ENCODE measurements at places on chromosomes 12 and 14.

DNA sequence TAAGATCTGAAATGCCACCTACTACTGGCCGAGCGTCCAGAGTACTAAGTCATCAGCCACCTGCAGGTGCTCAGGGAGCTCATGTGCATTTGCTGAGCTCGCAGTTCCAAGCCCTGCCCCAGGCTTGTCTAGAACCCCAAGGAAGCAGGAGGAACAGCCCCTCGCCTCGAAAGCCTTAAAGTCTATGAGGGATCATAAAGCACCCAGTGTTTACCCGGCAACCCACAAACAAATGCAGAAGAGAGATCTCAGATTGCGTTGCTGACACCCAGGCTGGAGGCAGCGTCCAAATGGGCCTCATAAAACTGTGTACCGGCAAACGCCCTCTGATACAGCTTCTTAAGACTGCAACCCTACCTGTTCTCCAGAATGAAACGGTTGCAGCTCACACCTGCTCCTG, 6.8 kb downstream of the KDM2B start:
- no peak for DNase-seq

DNA sequence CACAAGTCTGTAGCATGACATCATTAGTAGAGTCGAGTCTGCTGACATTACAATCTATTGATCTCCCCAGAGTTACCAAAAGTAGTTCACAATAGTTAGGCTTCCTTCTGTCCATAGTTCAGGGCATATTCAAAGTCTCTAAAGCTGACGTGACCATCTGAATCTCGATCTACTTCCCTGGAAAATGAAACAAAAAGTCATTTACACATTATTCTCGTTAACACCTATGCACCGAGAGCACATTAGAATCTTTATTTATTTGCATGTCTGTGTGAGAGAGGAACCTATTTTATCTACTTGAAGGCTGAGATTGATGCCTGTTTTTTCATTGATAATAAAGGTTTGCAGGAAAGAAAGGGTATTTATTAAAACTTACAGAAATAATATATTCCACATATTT, 157.4 kb downstream of the EFCAB11 start:
- DNase-seq: no peak

DNA sequence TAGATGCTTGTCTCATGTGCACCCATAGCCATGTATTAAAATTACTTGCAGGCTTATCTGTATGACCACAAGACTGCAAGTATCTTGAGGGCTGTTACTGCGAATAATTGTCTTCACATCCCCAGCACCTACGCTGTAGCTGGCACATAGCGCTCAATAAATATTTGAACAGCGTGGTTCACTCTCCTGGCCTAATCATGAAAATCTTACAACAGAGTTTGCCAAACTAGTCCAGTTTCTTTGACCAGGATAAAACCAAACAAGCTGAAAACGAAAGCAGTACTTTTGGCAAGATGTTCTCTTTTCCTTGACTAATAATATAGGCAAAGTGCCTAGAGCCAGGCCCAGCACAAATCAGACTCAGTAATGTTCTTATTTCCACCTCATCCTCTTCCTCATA, 106.7 kb downstream of the RPS29 start:
- no peak for DNase-seq

- no peak for DNase-seq
Measured at GRCh38 chr12:58496411-58497190, 423.7 kb downstream of the LRIG3 start.

GRCh38 chr14:87805315-87805723, 187.7 kb downstream of the GALC start:
- peak; percentile 22 for DNase-seq

DNA sequence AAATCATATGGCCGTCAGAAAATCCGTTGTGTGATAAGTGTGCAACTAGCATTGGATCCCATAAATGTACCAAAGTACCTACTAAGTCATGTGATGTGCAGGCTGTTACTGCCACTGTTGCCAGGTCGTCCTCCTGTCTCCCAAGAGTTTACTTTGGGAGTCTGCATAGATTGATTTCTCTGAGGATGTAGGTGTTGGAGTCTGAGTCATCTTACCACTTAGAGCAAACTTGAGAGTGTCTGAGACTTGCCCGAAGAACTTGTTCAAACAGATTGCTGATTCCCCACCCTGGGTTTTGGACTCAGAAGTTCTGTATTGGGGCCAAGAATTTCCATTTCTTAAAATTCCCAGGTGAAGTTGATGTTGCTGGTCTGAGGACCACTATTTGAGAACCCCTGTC, 11.4 kb downstream of the TMX1 start:
- no peak for DNase-seq

DNA sequence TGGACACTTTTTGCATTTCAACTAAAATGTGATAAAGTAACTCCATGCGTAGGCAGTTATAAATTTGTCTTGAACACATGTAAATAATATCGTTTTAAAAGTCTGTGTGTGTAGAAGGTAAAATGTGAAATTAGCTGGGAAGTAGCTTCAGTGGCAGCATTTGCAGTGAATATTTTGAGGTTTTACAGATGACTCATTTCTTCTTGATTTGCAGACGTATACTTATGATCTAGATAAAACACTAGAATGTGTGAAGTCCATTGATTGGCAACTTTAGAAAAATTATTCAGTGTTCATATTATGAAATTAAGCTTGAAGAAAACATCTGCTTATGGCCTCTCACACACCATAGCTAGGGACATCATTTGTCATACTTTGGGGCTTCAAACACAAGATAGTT, 788.6 kb upstream of the NOVA1 start:
- no peak for DNase-seq

- DNase-seq: no peak
Measured at GRCh38 chr12:120933786-120934185, 29.6 kb upstream of the SPPL3 start.

GRCh38 chr12:73731658-73732057, 806.0 kb upstream of the ATXN7L3B start:
- DNase-seq: no peak

DNA sequence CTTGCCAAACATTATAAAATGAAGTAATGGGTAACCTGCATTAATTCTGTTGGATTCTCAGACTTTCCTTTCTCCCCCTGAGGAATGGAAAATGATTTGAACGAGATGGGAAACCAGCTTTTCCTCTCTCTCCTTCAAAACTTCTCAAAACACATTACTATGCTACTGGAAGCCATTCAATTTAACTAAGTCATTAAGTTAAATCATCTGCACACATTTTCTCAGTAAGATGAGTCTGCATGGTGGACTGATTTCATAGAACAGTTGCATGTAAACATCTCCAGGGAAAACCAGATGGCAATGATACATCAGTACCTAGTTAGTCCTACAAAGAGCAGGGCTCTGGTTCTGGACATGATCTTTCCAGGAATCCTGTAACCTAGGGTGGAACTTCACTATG, 59.9 kb downstream of the BMP4 start:
- DNase-seq: no peak

DNA sequence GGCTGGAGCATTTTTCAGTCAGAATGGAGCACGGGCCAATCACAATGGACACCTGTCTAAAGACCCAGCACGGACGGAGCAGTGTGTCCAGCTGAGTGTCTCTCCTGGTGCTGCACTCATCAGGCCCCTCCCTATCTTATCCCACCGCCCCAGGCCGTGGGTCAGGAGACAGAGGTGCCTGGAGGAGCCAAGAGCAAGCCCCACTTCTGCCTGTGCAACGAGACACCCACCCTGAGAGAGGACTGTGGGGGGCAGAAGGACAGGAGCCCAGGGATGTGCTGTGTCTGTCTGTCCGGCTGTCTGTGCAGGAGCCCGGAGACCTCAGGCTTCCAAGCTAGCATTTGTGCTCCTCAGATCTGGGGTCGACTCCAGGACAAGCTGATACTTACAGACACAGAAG, 69.6 kb upstream of the SFSWAP start:
- DNase-seq: no peak

DNA sequence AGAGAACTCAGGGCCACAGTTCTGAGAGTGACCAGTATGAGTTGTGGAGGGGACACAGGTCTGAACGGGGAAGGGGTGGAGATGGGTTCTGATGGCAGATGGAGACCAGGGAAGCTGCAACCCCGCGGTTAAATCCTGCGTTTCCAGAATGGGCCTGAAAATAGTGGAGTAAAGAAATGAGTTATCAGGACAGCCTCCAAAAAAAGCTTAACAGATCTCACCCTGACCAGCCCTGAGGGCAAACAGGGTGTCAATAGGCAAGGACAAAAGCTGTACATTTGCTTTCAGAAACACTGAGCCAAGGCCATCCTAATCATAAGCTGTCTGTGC, 555 bp upstream of the RTN1 start:
- no peak for DNase-seq

DNA sequence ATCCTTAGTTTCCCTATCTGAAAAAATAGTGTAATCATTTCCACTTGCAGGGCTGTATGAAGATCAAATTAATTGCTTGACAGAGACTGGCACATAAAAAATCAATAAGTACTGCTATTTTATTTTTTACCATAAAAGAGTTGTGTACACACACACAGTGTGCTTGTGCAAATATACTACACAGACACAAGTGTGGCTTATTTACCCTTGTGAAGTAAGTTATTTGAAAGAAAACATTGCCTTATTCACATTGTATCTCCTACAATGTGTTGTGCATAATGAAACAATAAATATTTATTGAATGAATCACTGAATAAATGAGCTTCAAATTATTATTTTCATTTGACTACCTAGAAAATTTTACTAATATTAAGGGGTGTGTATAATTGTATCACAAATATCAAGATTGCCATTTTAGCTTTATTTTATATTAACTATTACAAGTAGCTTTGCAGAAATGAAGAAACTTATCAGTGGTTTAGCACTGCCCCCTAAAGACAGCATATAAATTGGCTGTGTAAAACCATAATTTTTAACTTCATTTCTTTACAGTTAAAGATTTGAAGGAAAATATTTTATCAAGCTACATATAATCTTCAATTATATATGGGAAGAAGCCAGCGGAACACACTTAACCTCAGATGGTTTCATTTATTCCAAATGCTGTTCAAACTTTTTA, 11.3 kb downstream of the GARIN6 start:
- no peak for DNase-seq

DNA sequence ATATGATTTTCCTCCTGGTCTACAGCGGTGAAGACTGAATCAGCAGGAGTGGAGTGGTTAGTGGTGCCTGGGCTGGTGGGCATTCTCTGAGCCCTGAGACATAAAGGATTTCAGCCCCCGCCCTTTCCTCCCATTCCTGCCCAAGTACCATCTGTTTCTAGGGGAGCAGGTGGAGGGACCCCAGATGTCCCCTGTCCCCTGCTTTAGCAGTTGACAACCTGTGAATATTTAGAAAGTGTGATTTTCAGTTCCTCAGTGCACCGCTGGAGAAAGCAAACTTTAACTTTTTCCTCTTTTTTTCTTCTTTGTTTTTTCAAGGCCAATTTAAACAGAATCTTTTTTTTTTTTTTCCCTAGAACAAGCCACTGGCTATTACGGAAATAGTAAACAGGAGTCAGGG, 163.8 kb upstream of the MYL2 start:
- DNase-seq: no peak

DNA sequence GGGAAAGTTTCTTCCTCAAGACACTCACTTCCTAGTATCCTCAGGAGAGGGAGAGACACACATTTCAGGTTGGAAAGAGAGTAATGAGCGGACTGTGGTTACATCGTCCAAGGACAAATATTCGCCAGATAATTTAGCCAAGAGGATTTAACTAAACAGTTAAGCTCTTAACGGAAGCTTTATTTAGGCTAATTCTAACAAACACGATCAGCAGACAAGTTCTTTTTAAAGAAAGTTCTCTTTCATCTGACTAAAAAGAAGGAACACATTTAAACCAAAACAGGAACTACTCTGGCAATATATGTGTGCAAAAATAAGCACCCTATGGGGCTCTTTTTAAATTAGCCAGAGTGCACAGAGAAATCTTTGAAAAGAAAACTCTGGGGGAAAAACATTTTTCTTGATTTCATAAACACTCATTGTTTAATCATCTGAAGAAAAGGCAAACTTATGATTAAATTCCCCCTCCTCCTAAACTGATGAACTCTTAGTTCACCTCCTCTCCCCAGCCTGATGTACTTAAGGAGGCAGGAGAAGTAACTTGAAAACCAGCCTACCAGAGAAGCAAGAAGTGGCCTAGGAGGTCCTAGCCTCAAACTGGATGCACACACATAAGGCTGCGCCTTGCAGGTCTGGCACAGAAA, 13.3 kb upstream of the BTG1 start:
- no peak for DNase-seq

- DNase-seq: no peak
Measured at GRCh38 chr14:69993326-69993725, 114.1 kb downstream of the SMOC1 start.

DNA sequence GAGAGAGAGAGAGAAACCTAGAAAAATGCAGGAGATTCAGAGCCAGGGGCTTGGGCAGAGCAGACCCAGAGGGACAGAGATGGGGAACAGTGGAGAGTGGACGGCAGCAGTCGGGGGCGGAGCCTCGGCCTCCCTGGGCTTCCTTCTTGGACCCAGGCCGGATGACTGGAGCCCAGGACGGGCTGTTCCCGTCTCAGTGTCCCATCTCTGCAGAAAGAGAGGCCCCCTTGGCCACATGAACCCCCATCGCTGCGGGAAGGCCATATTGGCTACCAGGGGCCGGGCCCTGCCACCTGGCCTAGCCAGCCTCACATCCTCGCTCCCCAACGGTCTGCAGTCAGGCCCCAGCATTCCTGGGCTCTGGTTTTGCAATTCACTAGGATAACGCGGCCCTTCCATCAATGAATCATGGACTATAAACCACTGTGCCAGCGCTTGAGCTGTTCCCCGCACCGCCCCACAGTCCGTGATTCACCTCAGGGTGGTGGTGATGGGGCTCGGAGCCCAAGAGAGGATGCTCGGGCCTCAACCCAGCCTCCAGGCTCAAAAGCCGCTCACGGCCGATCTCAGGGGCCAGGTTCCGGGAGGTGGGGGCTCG, 116.5 kb downstream of the RFLNA start:
- peak; percentile 78 for DNase-seq

DNA sequence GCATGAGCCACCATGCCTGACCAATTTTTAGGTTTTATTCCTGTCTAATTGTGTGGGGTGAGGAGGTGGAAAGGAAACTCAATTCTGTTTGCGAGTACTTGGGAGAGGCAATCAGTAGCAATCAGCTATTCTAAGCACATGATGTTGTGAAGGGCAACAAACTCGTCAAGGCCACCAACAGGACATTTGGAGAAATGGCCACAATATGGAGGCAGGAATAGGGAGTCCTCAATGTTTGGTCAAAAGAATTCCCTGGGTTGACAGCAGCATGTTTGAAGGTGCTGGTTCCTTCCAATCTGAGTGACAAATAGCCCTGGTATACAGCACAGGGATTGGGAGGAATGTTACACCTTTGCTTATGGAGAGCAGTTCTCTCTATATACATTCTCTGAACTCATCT, 32.7 kb upstream of the USP44 start:
- no peak for DNase-seq

- DNase-seq: no peak
Measured at GRCh38 chr12:130347588-130347987, 9.9 kb downstream of the PIWIL1 start.

- no peak for DNase-seq
Measured at GRCh38 chr12:57545809-57546437, 1.1 kb downstream of the DCTN2 start.

- peak; percentile 24 for DNase-seq
Measured at GRCh38 chr12:19546611-19547162, 107.4 kb downstream of the AEBP2 start.
